ENCODE measurements at places on chromosomes 11 and 22.

DNA sequence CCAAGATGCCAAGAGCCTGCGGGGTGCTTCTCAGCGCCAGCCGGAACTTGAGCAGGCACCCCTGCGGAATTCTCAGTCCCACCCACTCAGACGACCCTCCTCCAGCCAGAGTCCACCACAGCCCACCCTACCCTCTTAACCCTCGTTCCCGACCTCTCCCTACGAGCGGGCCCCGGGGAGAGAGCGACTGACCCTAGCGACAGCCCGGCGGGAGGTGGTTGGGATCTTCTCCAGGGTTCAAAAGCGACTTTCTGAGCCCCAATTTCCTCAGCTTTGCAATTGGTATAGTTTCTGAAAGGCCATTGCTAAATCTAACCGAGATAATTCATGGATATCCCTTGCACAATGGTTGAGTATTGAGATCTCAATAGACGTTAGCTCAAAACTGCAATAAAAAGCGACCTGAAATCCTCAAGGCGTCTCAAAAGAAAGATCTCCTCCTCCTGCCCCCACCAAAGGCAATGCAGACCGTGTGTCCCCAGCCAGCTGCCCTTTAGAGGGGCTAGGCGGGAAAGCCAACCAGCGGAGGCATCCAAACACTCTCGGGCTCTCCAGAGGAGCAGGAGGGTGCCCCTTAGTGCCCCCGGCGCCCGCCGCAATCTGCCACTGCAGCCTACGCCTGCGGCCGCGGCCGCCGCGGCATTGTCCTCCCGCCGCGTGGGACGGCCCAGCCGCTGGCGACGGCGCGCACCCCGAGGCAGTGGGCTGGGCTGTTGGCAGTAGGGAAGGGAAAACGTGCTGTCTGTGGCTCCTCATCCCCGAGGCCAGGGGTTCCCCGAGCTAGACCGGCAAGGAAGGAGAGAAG lies 1.5 kb upstream of the SLC6A5 start:
- no peak for DNase-seq

- DNase-seq = no peak
Observed at GRCh38 chr11:20070459-20070858, 89.8 kb downstream of the DBX1 start.

DNA sequence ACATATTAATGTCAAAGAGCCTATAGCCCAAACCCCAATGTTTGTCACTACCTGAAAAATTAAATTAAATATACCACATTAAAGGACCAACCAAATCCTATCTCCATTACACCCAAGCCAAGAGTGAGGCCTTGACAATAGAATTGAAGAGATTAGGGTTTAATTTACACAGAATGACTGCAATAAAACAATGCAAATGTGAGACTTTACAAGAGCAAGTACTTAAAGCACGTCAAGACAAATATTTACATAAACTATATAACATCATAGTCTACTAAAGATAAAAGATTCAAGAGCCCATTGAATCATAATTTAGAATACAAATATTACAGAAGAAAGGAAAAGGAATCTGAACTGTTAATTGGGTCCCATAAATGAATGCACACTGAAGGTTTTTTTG lies 85.6 kb downstream of the CADM1 start:
- DNase-seq = no peak

GRCh38 chr11:95241681-95242081 lies 10.7 kb upstream of the SESN3 start:
- DNase-seq = no peak

GRCh38 chr22:31829505-31829904 lies 75.7 kb downstream of the DEPDC5 start:
- DNase-seq = no peak

DNA sequence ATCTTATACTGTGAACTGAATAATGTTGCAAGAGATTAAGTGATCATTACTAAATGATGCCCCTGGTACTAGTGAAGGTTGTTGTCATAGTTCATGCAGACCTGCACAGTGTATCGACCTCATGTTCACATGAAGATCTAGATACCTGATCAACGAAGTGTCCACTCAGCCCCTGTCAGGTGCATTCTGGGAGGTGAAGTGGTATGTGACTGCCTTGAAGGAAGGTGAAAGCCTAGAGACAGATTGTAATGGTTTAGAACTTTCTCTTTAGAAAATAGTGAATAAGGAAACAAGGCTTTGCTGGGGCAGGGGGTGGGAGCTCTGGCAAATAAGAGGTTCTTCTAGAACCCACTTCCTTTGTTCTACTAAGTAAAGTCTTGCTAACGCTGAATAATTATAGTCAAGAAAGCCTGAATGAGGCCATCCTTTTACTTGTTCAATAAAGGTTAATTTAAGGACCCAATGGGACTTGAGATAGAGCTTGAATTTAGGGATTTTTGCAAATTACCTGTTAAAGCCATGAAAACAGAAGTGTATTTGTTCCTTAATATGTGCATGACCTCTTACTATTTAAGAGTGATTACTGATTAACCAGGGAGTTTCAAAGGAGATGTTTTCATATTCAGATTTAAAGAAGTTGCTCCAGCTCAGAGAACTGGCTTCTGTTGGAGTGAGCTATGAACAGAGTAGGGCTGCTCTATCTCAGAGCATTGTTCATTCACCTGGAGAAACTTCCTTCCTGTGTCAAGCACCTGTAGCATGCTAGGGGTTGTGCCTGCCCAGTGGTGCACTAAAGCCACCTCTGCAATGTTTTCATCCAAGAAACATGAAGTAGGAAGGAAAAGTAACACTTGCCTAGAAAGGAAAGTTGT lies 45.3 kb downstream of the C22orf31 start:
- DNase-seq = no peak

- no peak for DNase-seq
Observed at GRCh38 chr11:1037506-1038055, 1.1 kb upstream of the MUC6 start.

DNA sequence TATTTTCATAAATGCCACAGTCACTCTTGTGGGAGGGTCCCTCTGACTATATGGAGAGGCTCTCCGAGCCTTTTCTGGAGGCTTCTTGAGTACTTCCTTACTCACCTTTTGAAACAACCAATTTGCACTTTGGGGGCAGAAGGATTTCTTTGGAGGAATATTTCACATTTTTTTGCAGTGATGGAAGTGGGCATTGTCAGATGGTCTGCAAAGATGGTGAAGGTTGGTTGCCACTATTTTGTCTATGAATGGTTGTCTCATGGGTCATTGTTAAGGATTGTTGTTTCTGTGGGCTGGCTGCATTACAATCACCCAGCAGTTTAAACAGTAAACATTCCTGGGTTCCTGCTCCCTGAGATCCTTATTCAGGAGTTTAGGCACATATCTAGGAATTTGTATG lies 388.2 kb downstream of the TMEM135 start:
- DNase-seq = no peak

DNA sequence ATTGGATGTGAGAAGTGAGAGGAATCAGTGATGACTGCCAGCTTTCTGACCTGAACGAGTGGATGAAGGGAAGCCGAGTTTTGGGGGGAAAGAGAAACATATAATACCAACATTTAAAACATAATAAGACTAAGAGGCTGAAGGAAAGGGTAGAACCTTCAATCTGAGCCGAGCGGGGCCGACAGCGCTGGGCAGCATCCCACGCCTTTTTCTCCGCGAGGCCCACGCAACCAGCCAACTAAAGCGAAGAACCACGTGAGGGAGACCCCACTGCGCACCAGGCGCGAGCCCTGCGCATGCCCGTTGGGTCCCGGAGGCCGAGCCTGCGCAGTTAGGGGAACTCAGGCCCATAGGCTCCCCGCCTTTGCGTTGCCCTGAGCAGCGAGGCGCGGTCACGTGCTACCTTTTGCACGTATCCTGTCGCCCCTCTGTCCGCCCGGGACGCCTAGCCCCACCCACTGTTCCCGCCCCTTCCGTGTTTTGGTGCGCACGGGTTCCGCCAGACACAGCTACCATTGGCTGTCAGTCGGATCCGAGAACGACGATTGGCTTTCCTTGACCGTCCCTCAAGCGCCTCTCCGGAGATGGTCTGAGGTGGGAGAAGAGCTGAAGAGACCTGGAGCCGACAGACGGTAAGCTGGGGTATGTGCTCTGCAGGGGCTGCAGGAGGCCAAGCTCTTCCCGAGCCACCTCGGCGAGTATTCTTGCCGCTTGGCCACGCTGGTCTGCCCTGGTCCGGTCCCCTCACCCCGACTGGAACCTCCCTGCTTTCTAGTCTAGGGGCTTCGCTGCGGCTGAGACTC lies at the start of gene HINFP:
Gene HINFP (plus strand): TSS at position 573 of the 803 bp plus-strand sequence. CDS start 5,365 bp downstream, outside the sequence.
- DNase-seq = peak; percentile 91

- no peak for DNase-seq
Observed at GRCh38 chr11:19683141-19683805, 29.4 kb upstream of the NAV2 start.

- no peak for DNase-seq
Observed at GRCh38 chr11:42138454-42138853, 679.0 kb upstream of the LRRC4C start.

DNA sequence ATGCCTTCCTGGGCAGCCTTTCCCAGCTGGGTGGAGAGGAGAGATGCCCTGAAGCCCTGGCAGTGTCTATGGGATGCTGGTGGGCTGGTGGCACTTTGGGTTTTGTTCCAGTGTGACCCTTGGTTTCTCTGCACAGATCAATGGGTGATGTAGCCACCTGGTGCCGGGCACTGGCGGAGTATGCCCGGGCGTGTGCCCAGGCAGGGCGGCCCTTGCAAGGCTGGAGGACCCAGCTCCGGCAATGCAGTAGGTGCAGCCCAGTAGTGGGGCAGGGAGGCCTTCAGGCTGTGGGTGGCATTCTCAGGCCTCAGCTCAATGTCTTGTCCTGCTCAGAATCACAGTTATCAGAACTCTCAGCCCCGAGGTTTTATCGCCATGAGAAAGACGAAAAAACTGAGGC lies 11.9 kb downstream of the OTOG start:
- DNase-seq = no peak

- no peak for DNase-seq
Observed at GRCh38 chr11:129840236-129840635, 24.6 kb downstream of the TMEM45B start.

GRCh38 chr11:15159085-15159484 lies 44.4 kb downstream of the INSC start:
- DNase-seq = no peak

GRCh38 chr11:77386178-77386577 lies 84.7 kb upstream of the GDPD4 start:
- DNase-seq = no peak

- DNase-seq = no peak
Observed at GRCh38 chr11:60078745-60079144, 9.7 kb upstream of the MS4A2 start.

DNA sequence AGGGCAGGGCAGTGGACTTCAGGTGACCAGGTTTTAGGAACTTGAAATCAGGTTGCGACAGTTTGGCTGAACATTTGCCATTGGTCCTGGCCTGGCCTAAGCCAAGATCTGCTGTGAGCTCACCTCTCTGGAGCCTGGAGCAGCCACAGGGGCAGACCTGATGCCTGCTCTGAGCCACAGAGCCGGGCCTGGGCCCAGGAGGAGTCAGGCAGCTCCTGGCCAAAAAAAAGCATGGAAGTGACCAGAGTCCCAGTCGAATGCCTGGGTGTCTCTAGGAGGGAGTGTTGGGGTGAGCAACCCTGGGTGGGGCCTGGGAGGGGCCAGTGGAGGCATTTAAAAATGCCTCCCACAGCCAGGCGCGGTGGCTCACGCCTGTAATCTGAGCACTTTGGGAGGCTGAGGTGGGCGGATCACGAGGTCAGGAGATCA lies 6.0 kb upstream of the OMP start:
- DNase-seq = no peak

GRCh38 chr11:131685906-131686305 lies 315.5 kb downstream of the NTM start:
- DNase-seq = no peak

GRCh38 chr11:16572945-16573344 lies 165.5 kb upstream of the C11orf58 start:
- no peak for DNase-seq

GRCh38 chr11:565921-566509 lies 5.2 kb downstream of the RASSF7 start:
- DNase-seq = no peak

DNA sequence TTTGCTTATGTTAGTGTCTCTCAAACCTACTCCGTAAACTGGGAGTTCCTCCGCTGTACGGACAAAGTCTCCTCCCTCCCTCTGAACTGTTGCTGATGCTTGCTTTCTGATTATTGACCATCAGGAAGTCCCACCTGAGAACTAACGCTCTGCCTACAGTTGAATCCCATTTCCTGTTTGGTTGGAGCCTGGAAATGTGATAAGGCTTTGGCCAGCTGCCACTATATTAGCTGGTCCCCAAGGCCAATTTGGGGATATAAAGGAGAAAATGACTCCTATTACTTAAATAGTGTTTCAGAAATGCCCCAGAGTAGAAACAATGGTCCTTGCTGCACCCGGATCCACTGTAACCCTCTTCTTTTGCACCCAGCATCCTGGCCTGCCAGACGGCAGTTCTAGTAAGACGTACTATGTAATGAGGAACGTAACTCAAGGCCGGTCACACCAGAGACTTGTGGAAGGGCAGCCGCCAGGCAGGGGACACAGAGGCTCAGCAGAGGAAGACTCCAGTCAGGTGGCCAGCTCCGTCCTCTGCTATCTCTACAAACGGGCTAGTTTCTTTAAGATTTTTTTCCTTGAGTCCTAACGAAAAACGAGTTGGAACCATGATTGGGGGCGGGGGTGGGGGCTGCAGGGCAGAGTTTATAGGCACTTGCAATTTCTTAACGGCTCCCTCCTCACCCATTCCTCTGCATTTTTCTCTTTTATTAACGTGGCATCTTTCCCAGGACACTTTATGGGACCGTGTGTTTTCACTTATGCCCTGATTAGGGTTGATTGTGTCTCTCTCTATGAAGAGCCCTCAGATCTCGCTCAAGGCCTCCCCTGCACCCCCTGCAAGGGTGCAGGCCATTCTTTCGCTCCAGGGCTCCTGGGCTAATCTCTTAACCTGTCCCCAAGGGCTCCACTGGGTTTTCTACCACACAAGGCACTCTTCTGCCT lies 72.8 kb upstream of the CDON start:
- DNase-seq = no peak

- no peak for DNase-seq
Observed at GRCh38 chr11:19844806-19845205, 132.2 kb downstream of the NAV2 start.

- no peak for DNase-seq
Observed at GRCh38 chr11:130428316-130429119, at the start of gene ADAMTS8. Gene ADAMTS8 (minus strand): TSS chr11:130428609. CDS start chr11:130428286, 323 bp downstream.

All from SIG-M5 (cell line).